ENCODE measurements at places on chromosomes 12 and 14. TPM values are rescaled to one million over a fixed set of nuclear protein-coding genes. Genes with fewer than 3 reads are reported as not detected.

- H3K4me1 ChIP-seq = peaks cover 50% of the 10 kb centered on the region
- H3K36me3 ChIP-seq = no peaks in the 10 kb centered on the region
- peak overlapping the region; percentile 56 for H3K27ac ChIP-seq
- H3K4me3 ChIP-seq = peak overlapping the region; percentile 40
These were observed 214.2 kb upstream of the KRR1 start for GRCh38 chr12:75725521-75726111.

DNA sequence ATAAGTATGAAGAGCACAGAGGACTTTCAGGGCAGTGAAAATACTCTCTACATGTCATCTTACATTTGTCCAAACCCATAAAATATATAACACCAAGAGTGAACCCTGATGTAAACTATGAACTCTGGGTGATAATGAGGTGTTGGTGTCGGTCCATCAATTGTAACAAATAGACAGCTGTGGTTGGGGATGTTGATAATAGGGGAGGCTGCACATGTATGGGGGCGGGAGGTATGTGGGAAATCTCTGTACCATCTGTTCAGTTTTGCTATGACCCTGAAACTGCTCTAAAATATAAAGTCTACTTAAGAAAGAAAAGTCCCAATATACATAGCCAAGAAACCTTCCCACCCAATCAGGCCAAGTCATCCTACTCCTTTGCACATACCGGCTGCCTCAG, 88.5 kb downstream of the GPR135 start:
- no peak for DNase-seq
- no peak overlapping the region for H3K27ac ChIP-seq
- no peak overlapping the region for H3K4me3 ChIP-seq
- H3K27me3 ChIP-seq = no peaks in the 10 kb centered on the region
- H3K4me1 ChIP-seq = no peaks in the 10 kb centered on the region
- H3K36me3 ChIP-seq = no peaks in the 10 kb centered on the region

DNA sequence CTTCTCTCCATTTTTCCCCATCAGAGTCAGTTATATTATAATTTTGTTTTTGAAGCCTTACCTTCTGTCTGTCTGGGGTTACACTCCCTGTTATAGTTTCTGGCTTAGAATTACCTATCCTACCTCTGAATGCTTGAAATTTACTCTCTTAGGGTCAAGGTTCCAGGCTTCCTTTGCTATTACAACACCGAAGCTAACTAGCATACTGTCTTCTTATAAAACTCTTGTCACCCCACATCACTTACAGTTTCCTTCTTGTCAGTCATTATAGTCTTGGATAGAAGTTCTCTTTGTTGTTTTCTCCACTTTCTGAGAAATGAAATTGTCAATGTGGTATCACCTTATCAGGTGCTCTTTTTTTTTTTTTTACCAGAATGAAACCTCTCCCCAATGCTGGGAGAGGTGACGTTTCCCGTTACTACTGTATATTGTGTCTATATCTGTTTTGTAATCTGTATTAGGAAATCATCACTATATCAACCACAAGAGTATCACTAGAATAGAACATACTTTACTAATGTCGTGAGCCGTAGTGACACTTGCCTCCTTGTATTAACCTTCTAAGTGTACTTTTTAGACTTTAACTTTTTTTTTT, 69.2 kb upstream of the PSMA6 start:
- DNase-seq = no peak
- H3K4me3 ChIP-seq = no peak overlapping the region
- H3K4me1 ChIP-seq = 0 out of 2 replicates have a peak, but pooled peaks cover 5% of the 10 kb centered on the region
- H3K27me3 ChIP-seq = no peaks in the 10 kb centered on the region
- no peak overlapping the region for H3K27ac ChIP-seq

- H3K27ac ChIP-seq = no peak overlapping the region
- H3K4me3 ChIP-seq = no peak overlapping the region
- DNase-seq = no peak
- H3K27me3 ChIP-seq = no peaks in the 10 kb centered on the region
- H3K36me3 ChIP-seq = no peaks in the 10 kb centered on the region
- no peaks in the 10 kb centered on the region for H3K4me1 ChIP-seq
These were observed 115.4 kb downstream of the SOX5 start for GRCh38 chr12:23834076-23834475.

Gene PAX9
- total RNA-seq = not detected

Gene HOXC13
- total RNA-seq = not detected

Gene FAM181A
- not detected for total RNA-seq
